ENCODE measurements at places on chromosomes 5 and 9.

DNA sequence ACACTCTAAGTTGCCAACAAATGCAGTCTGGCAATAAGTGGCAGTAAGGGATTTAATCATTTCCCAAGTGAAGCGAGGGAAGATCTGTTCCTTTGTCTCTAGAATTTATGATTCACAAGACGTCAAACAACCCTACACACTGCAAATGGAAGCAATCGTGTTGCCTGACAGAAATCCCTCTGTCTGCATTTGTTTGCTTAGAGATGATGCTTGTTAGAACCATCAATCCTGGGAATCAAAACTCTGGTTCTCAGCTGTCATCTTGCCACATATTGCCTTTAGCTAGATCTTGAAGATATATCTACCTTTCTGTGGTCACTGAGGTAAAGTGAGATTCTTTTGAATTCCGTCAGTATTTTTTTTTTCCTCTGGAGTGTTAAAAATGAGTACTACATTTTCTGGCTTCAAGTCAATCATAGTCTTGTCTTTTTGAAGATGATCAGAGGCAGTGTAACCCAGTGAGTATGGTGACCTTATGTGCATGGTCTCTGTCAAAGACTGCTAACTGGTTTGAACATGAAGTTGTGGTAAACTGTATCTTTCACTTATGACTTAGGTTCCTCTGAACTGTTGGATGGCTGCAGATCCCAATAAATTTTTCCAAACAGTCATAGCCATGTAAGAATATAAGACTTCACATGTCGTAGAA lies 106.4 kb upstream of the STARD4 start:
- DNase-seq = no peak

DNA sequence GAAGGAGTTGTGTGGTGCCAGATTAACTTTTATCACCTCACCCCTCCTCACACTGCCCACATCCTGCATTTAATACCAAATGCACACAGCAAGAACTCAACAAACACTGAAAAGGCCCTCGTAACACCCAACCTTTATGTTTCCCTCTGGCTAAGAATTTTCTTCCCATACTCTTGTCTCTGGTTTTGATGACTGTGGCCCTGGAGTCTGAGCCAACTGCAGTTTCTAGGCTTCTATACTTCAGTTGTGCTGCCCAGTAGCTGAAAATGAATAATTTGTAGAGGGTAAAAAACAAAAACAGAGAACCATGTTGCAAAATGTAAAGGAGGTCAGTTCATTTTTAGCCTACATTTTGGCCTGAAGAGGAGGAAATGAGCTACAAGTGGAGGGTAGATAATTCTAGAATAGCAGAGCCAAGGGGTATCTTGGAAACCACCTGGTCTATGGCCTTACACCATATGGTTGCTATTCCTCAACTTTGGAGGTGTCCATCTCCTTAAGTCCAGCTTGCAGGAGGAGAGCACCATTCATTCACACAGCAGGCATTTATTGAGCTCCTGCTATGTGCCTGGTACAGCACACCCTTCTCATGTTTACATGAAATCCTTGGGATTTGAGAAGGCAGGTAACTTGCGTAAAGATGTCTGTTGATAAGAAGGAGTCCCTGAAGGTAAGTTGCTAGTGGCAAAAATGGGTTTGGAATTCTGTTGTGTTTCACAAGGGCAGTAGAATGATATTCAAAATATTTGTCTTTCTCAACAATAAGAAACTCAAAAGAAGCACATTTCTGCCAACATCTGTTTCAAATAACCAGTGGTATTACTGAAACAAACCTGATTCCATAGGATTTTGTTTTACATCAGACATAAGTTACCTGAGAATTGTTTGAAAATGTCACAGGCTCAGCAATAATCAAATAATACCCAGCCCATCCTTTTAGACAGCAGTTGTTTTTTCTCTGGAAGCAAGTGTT lies 83.8 kb upstream of the TNFAIP8 start:
- DNase-seq = no peak

DNA sequence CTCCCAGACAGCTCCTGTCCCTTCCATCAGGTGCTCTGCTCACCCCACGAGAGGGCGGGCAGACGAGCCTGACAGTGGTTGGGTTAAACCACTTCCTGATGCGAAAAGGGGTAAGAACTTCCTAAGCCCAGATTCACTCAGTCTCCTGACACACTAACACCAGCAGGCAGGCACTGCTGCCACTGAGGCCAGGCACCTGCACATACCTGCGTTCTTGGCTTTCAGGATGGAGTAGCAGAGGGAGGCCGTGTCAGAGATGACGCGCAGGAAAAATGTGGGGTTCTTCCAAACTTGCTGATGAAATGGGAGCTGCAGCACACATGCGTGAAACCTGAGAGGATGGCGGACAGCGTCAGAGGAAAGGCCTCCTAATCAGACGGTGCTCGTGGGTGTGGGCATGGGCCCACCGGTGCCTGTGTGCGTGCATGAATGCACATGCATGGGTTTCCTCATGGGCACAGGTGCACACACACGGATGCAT lies 29.9 kb downstream of the SLC6A18 start:
- DNase-seq = no peak

DNA sequence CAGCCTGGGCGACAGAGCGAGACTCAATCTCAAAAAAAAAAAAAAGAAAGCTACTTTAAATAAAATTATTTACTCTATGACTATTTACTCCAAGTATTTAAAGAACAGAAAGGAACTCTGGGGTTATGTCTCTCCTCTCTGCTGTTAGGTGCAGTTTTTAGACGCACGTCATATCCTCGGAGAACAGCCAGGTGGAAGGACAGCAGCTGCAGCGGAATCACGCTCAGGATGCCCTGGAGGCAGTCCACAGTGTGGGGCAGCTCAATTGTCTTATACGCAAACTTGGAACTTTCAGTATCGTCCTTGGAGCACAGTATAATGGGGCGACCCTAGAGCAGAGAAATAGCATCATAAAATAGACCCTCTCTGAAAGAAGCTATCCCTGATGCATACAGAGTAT lies 10.4 kb upstream of the MAPK9 start:
- DNase-seq = no peak

DNA sequence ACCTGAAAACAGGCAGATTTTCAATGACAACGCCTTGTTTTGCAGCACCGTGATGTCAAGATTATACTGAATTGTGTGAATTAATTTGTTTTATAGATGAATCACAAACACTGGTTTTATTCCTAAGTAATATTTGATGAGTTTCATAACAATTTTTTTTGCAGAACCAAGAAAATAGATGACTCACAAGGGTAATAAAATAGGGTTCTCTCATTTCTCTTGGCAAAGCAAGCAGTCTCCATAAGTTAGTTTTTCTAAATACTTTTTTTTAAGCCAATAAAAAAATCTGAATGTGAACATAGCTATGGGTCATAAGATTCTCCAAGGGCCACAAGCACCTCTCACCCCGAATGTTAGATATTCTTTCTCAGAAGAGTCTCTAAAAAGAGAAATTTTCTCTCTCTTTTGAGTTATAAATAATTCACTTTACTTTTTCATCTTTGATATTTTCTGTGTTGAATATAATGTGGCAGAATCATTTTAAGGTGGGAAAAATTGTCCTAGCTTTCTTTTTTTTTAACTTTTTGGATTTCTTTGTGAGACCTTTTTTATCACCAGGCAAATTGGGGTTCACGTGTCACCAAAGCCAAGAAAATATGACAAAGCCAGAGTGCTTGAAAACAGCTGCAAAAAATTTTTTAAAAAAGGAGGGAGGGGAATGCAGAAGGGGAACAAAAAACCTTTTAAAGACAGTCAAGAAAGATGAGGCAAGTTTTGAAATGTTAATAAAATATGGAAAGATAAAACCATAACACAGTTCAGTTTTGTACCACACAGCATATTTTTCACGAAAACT lies 174.6 kb upstream of the DAPK1 start:
- DNase-seq = no peak

DNA sequence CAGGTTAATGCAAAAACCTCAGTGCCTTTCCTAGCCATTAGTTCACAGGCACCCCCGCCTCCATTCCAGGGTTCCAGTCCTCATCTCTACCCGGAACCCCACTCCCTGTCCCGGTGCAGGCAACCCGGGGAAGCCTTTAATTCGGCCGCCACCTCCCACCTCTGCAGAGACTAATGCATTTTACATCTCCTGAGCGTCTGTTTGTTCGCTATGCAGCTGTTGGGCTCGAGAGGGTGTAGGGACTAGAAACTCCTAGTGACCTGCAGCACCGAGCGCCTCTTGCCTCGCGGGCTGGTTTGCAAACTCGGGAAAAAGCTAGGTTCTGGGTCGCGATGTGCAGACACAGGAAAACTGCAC lies 3.6 kb downstream of the GDNF start:
- DNase-seq = no peak

GRCh38 chr9:36603006-36603405 lies 30.3 kb downstream of the MELK start:
- no peak for DNase-seq

DNA sequence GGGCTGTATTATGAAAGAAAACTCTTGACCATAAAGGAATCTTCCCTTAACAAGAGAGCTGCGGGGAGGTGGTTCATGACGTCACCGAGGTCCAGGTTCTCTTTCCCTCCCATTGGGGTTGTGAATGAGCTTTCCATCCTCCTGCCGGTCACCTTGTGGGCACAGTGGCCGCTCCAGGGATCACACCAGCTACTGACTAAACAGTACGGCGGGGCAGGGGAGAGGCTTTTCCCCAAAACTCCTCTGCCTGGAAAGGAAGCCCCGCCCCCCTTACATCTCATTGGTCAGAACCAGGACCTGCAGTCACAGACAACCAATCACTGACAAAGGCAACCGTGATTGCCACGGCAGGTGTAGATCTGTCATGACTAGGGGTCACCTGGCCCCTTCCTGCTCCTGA lies 35.6 kb downstream of the ROR2 start:
- DNase-seq = no peak

Data from NCI-H1694 treated with DMSO at 0.1 percent for 48 hours (cell line).